ENCODE measurements at places on chromosomes 11 and 22.

GRCh38 chr11:114264381-114264780, 31.8 kb upstream of the NNMT start:
- DNase-seq = no peak

GRCh38 chr11:60059052-60059451, 2.6 kb downstream of the MS4A3 start:
- DNase-seq = no peak

- no peak for DNase-seq
Measured at GRCh38 chr11:62108971-62109404, 14.8 kb upstream of the INCENP start.

- no peak for DNase-seq
Measured at GRCh38 chr22:47551431-47551775, 789.0 kb downstream of the TBC1D22A start.

DNA sequence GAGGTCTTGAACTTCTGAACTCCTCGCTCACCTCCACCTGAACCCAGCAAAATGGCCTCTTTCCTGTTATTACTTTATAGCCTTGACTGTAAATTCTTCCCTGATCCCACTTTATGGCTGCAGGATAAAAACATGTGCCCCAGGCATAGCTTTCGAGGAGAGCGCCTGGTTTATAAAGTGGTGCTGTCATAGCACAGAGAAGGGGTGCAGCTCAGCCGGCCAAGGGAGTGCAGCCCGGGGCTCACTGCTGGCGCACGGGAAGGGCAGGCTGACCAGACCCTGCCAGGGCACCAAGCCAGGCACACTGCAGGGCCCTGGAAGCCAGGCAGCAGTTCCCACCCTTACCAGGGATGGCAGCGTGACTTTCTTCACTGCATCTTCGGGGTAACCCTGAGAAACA, 50.9 kb downstream of the ISX start:
- DNase-seq = no peak

DNA sequence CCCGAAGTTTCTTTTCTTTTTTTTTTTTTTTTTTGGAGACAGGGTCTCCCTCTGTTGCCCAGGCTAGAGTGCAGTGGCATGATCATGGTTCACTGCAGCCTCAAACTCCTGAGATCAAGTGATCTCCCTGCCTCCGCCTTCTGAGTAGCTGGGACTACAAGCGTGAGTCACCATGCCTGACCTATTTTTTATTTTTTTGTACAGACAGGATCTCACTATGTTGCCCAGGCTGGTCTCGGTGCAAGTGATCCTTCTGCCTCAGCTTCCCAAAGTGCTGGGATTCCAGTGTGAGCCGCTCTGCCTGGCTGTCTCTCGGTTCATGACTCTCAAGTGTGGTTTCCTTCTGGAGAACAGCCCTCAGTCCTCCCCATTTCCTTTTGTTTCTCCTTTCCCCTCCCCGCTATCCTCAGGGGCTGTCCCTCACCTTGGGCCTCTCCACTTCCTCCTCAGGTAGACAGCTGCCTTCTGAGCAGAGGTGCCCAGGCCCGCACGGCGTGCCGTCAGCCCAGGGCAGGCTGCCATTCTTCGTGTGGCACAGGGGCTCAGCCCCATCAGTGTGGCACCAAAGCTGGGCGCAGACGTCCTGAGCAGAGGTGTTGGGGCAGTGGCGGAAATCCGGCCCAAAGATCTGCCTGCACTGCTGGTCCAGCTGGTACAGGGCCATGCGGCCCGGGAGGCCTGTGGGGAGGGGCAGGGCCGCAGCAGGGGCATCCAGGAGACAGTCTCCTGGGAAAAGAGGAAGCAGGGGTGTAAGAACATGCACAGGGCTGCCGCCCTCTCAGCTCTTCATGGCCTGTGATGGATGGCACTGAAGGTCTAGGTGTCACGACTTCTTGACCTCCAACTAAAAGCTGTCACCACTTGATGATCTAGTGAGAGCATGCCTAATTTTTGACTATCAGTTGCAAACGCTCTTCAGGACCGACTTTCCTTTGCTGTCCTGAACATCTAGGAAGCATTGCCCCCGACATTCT, 14.0 kb downstream of the ADAMTS8 start:
- DNase-seq = no peak
